T1000 (cell line): ENCODE measurements at places on chromosomes 7 and 10.

GRCh38 chr7:90736968-90737939 lies 141.1 kb downstream of the CDK14 start:
- DNase-seq = no peak

DNA sequence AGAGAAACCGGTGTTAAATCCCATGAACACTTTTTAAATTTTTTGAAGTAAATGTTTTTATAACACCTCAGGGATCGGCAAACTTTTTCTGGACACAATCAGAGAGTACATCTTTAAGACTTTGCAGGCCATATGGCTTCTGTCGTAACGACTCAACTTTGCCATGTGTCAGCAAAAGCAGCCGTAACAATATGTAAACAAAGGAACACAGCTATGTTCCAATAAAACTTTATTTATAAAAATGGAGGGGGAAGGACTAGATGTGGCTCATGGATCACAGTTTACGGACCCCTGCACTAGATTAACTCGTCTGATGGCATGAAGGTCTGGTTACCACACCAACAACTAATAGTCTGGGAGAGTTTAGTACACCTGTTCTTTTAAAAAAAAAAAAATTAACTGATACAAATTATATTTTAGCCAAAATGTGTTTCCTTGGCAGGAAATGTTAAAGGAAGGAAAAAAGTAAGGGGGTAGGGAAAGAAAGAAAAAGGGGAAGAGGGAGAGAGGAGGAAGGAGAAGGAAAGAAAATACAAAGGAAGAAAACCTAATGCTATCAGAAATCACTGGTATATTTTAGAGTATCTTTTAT lies 50.2 kb downstream of the ABI1 start:
- no peak for DNase-seq

DNA sequence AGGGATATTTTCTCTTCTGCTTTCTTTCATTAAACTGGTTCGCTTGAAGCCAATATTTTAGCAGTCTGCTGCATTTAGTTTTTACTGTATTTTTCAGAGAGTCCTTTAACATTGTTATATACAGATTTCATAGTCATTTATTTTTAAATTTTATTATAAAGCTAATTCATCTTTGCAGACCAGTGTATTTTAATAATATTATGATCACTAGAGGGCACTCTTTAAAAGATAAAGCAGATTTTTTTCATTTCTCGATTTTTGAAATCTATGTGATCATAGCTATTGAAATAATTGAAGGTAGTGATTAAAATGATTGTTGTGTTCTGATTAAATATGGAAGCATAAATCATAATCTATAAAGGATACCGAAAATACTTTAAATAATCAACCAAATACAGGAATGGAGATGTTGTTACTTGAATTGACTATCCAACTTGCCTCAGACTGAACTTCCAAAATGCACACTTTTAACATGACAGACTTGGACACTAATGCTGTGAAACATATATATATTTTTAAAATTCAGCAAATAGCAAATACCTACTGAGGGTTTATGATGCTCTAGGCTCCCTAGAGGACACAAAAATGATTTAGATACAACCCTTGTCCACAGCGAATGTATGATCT lies 35.2 kb downstream of the ST7 start:
- DNase-seq = no peak

DNA sequence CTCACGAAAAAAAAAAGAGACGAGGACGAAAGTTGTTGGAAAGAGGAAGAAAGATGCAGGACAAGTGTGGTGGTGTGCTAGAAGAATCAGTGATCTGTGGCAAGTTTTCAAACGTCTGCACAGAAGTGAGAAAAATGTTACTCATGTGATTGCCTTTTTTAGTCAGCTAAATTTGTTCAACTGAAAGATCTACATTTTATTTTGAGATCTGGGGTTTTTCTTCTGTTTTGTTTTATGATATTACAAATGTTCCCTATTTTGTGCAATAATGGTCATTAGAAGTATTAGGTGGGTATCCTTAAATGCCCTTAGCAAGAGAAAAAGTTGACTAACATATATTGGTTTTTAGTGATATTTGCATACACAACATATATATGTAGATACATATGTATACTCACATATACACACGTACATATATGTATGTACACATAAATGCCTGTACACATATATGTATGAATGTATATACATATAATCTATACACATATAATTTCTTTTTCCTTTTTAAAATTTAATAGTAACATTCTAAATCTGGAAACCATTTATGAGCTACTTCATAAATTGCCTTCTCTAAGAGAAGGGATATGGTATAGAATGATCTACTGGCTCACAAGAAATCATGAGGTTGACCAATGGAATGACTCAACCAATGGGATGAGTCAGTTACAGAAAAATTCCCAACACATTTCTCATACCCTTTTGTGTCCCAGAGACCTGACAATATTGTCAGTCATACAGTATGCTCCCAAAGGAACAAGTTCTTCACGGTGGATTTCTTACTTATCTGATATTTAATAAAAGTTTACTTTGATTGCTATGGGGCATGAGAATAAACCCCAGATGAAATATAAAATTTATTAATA lies 38.4 kb downstream of the SLC39A12 start:
- DNase-seq = no peak

DNA sequence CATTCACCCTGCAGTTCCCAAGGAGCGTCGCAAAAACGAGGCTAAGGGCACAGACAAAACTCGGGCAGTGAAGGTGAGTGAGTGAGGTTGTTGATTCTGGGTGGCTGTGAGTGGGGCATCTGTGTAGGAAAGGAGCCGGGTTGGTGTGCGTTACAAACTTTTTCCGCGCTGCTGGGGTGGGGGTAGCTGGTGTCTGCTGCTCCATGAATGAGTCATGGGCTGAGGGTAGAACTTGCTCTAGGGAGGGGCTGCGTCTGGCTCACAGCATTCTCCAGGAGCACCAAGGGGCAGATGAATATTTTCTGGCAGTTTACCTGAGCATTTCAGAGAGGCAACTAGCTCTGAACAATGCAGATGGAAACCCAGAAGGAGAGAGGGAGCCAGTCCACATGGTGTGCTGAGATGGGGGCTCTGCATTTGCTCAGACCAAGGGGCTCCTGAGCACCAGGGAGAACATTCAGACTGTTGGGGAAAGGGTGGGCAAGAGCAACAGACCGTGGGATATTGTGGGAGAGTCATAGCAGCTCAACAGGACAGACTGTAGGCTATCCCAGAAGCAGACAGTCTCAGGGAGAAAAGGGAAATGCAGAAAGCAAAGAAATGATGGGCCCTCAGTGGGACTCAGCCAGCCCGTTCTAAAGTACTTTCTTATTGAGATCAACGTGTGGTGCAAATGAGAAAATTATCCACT lies 18.8 kb downstream of the NOBOX start:
- no peak for DNase-seq

DNA sequence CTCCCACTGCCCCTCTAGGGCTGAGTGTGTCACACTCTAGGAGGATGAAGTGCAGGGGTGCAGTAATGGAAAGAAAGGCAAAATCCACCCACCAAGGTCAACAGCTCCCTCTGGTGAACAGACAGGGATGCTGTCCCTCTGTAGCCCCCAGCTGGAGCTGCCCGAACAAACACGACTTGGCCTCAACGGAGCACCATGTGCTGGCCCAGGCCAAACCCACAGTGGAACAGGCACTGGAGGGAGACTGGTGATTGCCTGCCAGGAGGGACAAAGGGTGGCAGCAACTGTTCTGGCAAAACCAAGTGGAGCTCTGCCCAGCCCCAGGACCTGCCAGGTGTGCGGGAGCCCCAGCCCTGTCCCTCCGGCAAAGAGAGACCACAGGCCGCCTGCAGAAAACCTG lies 20.7 kb downstream of the PDIA4 start:
- DNase-seq = no peak

GRCh38 chr10:122519144-122519543 lies 41.4 kb upstream of the DMBT1 start:
- DNase-seq = no peak

GRCh38 chr10:96671211-96671890 lies 49.0 kb downstream of the PIK3AP1 start:
- DNase-seq = no peak

- DNase-seq = no peak
Measured at GRCh38 chr7:81693080-81693479, 76.8 kb downstream of the HGF start.

DNA sequence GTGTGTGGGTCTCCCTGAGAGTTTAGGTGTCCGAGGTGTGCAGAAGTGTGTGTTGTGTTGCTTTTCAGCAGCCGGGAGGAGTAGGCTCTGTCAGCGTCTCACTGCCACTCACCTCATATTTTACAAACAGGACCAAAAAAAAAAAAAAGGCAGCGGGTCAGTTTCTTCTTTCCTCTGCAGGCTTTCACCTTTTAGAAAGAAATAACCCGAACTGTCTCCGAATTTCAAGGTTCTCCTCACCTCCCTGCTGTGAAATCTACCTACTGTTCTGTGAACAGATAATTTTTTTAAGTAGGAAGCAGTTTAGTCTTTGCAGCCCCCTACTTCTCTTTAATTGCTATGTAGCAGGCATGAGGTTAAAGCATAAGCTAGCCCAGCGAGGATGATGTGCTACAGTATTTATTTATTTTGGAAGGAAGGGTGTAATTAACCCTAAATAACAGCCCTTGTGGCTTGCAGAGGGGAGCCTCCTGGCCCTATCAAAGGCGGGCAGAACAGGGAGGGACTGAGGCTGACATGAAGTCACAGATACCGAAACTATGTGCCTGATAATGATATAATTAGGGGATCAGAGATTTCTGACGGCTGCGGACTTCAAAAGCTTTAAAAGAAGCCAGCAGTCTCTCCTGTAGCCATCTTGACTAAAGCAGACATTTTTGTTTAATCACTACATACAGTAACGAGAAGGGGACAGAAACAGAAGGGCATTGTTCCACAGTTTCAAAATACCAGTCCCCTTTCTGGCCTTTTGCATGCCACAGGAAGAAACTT lies 1.6 kb downstream of the BAMBI start:
- DNase-seq = no peak
